ENCODE measurements at places on chromosomes 6 and 20.

GRCh38 chr6:155157101-155157500 is 106.7 kb upstream of the CLDN20 start:
- DNase-seq, result no peak

DNA sequence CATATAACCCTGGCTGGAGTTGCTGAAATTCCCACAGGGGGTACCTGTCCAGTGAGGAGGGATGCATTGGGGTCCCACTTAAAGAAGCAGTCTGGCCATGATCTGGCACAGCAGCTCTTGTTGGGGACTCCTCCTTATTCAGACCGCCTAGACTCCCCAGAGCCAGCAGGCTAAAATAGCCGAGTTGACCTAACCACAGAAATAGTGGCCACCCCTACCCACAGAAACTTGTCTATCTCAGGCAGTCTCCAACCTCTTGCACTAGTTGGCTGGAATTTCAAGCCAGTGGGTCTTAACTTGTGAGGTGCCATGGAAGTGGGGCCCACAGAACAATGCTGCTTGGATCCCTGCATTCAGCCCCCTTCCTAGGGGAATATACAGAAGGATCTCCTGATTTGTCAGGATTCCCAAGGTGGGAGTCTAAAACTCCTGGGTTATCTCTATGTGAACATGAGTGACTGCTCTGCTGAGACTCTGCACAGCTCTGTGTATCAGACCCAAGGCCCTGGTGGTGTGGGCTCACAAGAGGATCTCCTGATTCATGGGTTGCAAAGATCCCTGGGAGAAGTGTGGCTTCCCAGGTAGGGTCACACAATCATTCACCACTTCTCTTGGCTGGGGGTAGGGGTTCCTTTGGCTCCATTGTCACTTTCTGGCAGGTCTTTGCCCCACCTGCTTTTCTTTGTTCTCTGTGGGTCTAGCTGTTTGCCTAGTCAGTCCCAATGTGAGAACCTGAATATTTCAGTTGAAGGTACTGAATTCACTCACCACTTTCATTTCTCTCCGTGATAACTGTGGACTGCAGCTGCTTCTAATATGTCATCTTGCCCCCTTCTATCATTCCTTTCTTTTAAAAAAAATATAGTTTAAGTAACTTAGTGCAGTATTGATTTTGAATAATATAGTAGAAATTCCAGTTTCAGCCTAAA is 65.5 kb upstream of the CLVS2 start:
- DNase-seq, result no peak

- no peak for DNase-seq
These were observed 485.5 kb downstream of the CD109 start for GRCh38 chr6:74181471-74181870.

DNA sequence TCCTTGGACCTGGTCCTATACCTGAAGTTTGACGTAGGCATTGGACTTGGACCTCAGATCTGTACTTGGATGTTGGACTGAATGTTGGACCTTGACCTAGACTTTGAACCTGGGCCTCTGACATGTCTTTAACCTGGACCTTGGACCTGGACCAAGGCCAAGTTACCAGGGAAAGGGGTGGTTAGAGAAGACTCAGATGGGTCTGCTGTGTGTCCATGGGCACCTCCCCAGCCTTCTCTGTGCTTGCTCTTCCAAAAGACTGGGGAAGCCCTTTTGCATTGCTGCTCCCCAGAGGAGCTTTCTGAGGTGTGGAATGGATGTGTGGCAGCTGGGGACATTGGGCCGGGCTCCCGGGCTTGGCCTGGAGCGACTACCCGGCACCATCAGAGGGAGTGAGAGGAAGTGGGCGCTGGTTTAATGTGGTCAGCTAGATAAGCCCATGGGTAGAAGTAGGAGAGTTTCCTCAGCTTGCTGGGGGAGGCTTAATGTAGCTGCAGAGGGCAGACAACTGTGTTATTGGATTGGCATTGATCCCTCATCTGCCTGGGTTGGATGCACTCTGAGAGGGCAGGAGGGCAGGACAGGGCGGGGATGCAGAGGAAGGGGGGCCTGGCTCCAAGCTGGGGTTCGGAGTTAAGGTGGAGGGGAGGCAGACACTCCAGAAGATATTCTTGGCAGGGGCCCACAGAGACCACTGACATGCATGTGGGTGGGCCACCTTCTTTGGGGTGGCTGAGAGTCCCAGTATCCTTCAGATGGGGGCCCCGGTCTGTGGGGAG is 4.2 kb downstream of the SCRT2 start:
- DNase-seq, result no peak

GRCh38 chr6:37244430-37245310 is 12.9 kb upstream of the TBC1D22B start:
- DNase-seq, result no peak

DNA sequence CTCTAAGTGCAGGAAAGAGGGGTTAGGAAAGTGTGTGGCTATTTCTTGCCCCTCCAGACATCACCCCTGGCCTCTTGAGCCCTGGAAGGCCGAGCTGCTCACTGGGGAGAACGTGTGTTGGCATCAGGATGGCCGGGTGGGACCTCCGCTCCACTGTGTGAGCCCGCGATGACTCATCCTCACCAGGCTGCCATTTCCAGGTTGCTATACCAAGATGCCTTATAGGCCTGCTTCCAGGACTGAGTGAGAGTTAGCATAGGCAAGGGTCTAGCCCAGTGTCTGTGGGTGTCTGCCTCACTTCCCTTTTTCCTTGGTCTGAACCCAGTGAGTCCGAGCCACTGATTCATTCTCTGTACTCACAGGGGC is 105.0 kb downstream of the MRPL14 start:
- DNase-seq, result no peak
